Pancreas (tissue), 10 donors: ENCODE measurements at places on chromosomes 5 and 9. TPM values are rescaled to one million over a fixed set of nuclear protein-coding genes. Genes with fewer than 3 reads are reported as not detected.
A peak's percentile ranks its signal among the peaks of the same experiment; 100 is the strongest.

The CCL21 gene
- total RNA-seq: not detected

The ACOT12 gene
- not detected for total RNA-seq

- DNase-seq: peak; percentile 10
- H3K27ac ChIP-seq: no peak overlapping the region
Measured at GRCh38 chr9:126617823-126618165, 4.1 kb downstream of the LMX1B start.

DNA sequence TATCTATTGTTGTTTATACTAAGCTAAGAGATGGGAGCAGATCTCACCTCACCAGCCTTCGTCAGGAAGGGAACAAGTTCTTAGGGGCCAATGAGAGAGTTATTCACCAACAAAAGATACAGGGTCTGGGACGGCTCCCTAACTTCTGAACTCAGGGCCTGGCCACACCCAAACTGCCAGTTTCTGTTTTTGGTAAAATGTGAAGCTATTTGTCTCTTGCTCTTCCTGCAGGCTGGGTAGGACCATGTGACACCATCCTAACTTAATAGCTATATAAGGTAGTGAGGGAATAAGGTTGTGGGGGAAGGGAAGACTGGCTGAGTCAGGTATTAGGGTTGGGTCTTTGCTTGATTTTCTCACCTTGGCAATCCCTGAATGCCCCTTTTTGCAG, 480.5 kb downstream of the KDM4C start:
- no peaks in the 10 kb centered on the region for H3K36me3 ChIP-seq
- no peaks in the 10 kb centered on the region for H3K27me3 ChIP-seq
- H3K4me3 ChIP-seq: no peak overlapping the region

DNA sequence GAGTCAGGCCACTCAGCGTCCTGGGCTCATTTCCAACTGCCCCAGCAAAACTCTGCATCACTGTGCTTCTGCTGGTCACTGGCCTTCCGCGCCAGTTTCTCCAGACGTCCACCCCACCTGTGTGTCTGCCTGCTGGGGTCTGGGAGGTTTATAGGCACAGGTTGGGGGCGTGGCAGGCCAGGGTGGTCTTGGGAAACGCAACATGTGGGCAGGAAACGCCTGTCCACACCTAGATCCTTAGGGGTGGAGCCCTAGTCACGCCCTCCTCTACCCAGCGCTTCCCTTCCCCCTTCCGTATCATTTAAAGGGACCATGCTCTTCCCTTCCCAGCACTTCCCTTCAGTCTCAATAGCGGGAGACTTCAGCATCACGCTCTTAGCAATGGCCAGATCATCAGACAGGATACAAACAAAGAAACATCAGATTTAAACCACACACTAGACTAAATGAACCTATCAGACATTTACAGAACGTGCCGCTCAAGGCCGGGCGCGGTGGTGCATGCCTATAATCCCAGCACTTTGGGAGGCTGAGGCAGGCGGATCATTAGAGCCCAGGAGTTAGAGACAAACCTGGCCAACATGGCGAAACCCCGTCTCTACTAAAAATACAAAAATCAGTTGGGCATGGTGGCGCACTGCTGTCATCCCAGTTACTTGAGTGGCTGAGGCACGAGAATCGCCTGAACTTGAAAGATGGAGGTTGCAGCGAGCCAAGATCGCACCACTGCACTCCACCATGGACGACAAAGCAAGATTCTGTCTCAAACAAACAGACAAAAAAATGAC, 11.8 kb upstream of the BTNL9 start:
- DNase-seq: peak; percentile 46
- H3K36me3 ChIP-seq: no peaks in the 10 kb centered on the region

DNA sequence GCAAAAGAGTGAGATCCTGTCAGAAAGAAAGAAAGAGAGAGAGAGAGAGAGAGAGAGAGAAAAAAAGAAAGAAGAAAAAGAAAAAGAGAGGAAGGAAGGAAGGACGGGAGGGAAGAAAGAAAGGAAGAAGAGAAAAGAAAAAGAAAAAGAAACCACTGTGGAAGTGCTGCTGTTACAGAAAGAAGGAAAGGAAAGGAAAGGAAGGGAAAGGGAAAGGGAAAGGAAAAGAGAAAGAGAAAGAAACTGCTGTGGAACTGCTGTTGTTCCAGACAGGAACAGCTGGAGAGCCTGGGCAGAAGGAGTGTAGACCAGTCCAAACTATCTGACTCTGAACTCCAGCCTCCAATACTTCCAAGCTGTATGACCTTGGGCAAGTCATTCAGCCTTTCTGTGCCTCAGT, 220.7 kb upstream of the WWC1 start:
- H3K4me3 ChIP-seq: no peak overlapping the region
- no peak for DNase-seq
- no peaks in the 10 kb centered on the region for H3K36me3 ChIP-seq
- no peaks in the 10 kb centered on the region for H3K27me3 ChIP-seq
- H3K27ac ChIP-seq: no peak overlapping the region

DNA sequence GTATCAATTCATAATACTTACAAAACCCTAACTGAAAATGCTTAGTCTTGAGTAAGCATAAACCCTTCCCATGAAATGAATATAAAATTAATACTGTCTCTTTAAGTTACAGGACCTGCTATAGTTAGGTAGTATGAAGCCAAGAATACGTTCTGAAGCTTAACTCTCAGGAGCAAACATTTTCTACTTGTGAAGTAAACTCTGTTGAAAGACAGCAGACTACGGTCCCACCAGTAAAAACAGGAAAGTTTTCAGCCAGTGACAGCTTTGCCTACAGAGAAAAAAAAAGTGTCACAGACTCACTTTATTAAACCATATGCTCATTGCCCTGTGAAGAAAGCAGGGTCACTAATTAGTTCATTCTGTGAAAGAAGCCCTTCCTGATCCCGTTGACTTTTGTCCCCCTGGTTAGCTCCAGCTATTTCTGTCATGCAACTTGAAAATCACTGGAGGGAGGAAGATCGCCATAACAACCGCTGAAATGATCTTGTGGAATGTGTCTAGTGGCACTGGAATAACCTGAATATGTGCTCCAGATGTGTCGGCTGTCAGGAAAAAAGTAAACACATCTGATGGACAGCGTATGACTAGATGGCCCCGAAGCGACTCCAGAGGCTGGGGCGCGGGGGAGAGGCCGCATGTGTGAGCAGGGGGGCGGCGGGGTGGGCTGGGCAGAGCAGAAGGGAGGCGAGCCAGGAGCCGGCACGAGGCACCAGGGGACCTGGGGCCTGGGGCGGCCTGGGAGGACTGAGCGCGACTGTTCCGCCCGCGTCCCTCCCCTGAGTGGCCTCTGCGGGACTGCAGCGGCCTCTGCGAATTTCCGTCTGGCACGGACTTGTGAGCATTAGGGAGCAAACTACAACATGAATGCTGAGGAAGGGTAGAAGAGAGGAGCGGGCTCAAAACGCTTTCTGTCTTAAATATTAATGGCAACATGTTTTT, 41.9 kb downstream of the BNC2 start:
- no peaks in the 10 kb centered on the region for H3K4me1 ChIP-seq
- no peak overlapping the region for H3K27ac ChIP-seq
- peak; percentile 34 for DNase-seq
- no peak overlapping the region for H3K4me3 ChIP-seq
- no peaks in the 10 kb centered on the region for H3K36me3 ChIP-seq

GRCh38 chr5:86675311-86675710, 57.6 kb downstream of the COX7C start:
- peaks cover 4% of the 10 kb centered on the region for H3K4me1 ChIP-seq
- no peaks in the 10 kb centered on the region for H3K36me3 ChIP-seq
- DNase-seq: no peak
- no peak overlapping the region for H3K4me3 ChIP-seq

GRCh38 chr9:37992924-37993349, 76.1 kb downstream of the SHB start:
- DNase-seq: no peak
- H3K27ac ChIP-seq: peak overlapping the region; percentile 0
- peaks cover 32% of the 10 kb centered on the region for H3K4me1 ChIP-seq
- H3K27me3 ChIP-seq: no peaks in the 10 kb centered on the region
- H3K36me3 ChIP-seq: peaks cover 9% of the 10 kb centered on the region

GRCh38 chr5:150623152-150623877, 17.1 kb upstream of the SYNPO start:
- no peaks in the 10 kb centered on the region for H3K36me3 ChIP-seq
- no peak for DNase-seq
- no peaks in the 10 kb centered on the region for H3K27me3 ChIP-seq
- no peak overlapping the region for H3K27ac ChIP-seq

GRCh38 chr5:44835693-44836092, 26.9 kb downstream of the MRPS30 start:
- H3K4me3 ChIP-seq: no peak overlapping the region
- no peaks in the 10 kb centered on the region for H3K27me3 ChIP-seq
- no peaks in the 10 kb centered on the region for H3K36me3 ChIP-seq
- DNase-seq: no peak
- H3K4me1 ChIP-seq: no peaks in the 10 kb centered on the region
